ENCODE measurements at places on chromosomes 12 and 14.

DNA sequence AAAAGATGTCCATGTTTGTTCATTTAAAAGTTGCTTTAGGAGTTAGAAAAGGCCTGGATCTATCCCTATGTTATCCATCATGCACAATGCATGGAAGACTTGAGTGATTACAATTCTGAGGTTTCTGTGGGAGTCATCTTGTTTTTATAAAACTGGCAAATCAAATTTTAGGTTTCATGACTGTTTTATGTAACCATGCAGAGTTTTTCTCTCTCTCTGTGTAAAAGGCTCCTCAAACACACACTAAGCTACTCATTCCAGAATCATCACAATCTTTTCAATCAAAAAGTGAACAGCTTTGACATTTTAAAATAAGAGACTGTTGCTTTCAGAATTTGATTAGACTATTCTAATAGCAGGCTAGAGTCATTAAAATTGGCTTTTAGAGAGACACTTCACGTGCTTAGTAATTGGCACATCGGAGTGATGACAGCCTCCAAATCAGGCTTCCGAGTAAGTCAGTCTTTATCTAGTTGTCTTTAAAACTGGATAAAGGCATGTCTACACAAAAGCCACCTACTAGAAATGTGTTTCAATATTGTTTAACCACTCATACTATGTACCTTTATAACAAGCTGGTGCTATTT is 31.9 kb downstream of the PRICKLE1 start:
- no peak overlapping the region for H3K27ac ChIP-seq
- no peak overlapping the region for H3K4me3 ChIP-seq
- H3K4me1 ChIP-seq, result no peaks in the 10 kb centered on the region
- no peaks in the 10 kb centered on the region for H3K36me3 ChIP-seq
- H3K27me3 ChIP-seq, result no peaks in the 10 kb centered on the region
- no peak for DNase-seq

DNA sequence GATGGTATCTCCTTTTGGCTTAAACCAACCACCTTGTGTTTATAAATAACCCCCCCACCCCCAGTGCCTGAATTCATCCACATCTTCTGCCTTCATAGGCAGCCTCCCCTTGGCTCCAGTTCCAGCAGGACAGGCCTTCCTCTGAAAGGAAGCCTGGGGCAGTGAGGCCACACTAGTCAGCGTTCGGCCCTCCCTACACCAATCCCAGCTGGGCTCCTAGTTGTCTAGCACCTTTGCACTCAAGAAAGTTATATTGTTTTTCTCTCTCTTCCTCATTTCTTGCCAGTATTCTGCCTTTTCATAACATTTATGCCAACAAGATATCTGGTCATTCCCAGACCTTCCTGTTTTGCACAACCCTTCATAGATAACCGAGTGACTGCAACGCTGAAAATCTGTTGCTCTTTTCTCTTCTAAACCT is 73.1 kb upstream of the ACTN1 start:
- no peak for DNase-seq
- H3K36me3 ChIP-seq, result peaks cover 34% of the 10 kb centered on the region
- peak overlapping the region; percentile 5 for H3K27ac ChIP-seq
- no peaks in the 10 kb centered on the region for H3K27me3 ChIP-seq

DNA sequence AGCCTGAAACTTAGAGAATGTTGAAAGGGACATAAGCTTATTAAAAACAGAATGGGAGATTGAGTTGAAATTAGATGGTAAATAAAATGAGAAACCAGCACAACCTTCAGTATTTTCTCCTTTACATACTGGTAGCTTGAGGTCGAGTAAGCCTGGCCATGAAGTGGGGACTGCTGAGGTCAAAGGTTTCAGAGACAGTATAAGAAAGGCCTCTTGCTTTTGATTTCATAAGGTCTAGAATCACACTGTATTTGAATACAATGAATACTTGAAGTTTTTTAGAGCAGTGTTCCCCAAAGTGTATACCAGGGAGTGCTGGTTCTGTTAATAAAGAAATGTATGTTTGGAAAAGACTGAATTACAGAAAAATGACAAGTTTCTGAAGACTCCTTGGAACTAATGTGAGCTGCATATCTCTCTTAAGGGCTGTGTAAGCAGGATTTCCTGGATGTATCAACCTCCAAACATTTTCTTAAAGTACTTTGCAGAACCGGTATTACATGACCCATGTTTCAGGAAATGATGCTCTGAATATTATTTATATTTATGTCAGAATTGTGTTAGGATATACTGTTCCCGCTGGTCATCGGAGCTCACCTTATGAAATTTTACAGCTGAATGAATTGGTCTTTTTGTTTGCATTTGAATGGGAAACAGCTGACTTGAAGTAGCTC is 85.0 kb downstream of the AKAP6 start:
- H3K27me3 ChIP-seq, result no peaks in the 10 kb centered on the region
- no peaks in the 10 kb centered on the region for H3K36me3 ChIP-seq
- no peak overlapping the region for H3K27ac ChIP-seq
- H3K4me1 ChIP-seq, result peaks cover 4% of the 10 kb centered on the region

DNA sequence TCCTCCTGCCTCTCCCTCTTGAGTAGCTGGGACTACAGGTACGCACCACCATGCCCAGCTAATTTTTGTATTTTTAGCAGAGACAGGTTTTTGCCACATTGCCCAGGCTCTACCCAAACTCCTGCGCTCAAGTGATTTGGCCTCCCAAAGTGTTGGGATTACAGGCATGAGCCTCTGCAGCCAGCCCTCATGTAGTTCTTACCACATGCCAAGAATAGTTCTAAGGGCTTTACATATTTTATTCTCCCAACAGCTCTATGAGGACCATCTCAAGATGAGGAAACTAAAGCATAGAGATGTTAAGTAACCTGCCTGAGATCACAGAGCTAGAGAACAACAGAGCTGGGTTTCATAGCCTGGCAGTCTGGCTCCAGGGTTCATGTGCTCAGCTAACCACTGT is 37.9 kb upstream of the ALDH2 start:
- peaks cover 1% of the 10 kb centered on the region for H3K27me3 ChIP-seq
- H3K4me1 ChIP-seq, result no peaks in the 10 kb centered on the region
- H3K36me3 ChIP-seq, result peaks cover 7% of the 10 kb centered on the region
- DNase-seq, result no peak
- no peak overlapping the region for H3K4me3 ChIP-seq
- no peak overlapping the region for H3K27ac ChIP-seq

DNA sequence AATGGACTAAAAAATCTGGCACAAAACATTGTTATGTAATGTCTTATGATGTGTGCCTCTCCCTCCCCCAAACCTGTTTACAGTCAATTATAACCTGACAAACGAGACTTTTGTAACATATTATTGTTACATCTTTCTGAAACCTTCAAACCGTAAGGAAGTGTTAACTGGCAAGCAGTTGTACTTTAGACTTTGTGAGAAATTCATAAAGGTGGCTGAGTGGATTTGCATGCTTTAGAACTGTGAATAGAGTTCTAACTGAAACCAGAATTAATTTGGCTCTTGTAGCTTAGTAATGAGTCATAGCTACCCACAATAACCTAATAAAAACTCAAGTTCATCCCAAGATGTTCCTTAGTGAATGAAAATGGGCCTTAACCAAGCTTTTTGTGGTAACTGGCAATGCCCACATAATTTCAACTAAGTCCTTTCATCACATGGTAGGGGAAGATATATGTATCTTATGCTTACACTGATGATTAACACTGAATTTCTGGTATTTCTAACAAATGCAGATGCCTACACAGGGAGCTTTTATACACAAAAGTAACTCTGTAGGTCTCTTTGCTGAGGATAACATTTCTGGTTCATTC is 29.7 kb downstream of the RAD9B start:
- no peak overlapping the region for H3K27ac ChIP-seq
- DNase-seq, result no peak
- H3K4me3 ChIP-seq, result no peak overlapping the region

- H3K27ac ChIP-seq, result no peak overlapping the region
- H3K4me3 ChIP-seq, result no peak overlapping the region
- H3K27me3 ChIP-seq, result peaks cover 4% of the 10 kb centered on the region
- no peaks in the 10 kb centered on the region for H3K36me3 ChIP-seq
- no peaks in the 10 kb centered on the region for H3K4me1 ChIP-seq
- DNase-seq, result no peak
Observed at GRCh38 chr12:131057722-131058515, 104.2 kb downstream of the ADGRD1 start.

GRCh38 chr12:115201966-115202365 is 518.0 kb upstream of the TBX3 start:
- H3K36me3 ChIP-seq, result no peaks in the 10 kb centered on the region
- H3K4me1 ChIP-seq, result peaks cover 13% of the 10 kb centered on the region
- H3K4me3 ChIP-seq, result no peak overlapping the region
- H3K27me3 ChIP-seq, result peaks cover 4% of the 10 kb centered on the region
- H3K27ac ChIP-seq, result no peak overlapping the region
- DNase-seq, result no peak

- H3K27ac ChIP-seq, result no peak overlapping the region
- peaks cover 32% of the 10 kb centered on the region for H3K36me3 ChIP-seq
- DNase-seq, result no peak
- H3K4me1 ChIP-seq, result peaks cover 13% of the 10 kb centered on the region
Observed at GRCh38 chr14:63257299-63257698, 53.1 kb downstream of the RHOJ start.

DNA sequence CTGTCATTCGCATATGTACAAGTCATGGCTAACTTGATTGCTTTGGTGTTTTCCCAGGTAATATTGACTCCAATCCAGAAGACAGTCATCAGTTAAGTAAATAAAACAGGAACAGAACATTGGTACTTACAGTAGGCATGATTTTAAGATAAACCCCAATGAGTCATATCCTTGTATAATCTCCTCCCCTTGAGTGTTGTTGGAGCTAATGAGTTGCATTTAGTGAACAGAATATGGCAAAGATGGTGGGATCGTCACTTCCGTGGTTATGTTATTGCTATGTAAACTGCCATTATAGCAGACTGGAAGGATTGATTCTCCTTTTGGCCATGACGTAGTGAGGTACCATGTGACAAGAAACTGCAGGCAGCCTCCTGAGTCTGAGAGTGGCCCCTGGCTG is 102.2 kb downstream of the TMX1 start:
- H3K4me1 ChIP-seq, result no peaks in the 10 kb centered on the region
- no peak for DNase-seq
- H3K36me3 ChIP-seq, result peaks cover 4% of the 10 kb centered on the region
- no peak overlapping the region for H3K4me3 ChIP-seq
- no peaks in the 10 kb centered on the region for H3K27me3 ChIP-seq

GRCh38 chr12:24752763-24753462 is 196.0 kb downstream of the BCAT1 start:
- no peaks in the 10 kb centered on the region for H3K36me3 ChIP-seq
- no peak overlapping the region for H3K27ac ChIP-seq
- H3K4me3 ChIP-seq, result no peak overlapping the region
- peaks cover 5% of the 10 kb centered on the region for H3K4me1 ChIP-seq
- H3K27me3 ChIP-seq, result no peaks in the 10 kb centered on the region
- no peak for DNase-seq

GRCh38 chr14:45526715-45527549 is 273.9 kb upstream of the MIS18BP1 start:
- no peak overlapping the region for H3K4me3 ChIP-seq
- peaks cover 4% of the 10 kb centered on the region for H3K27me3 ChIP-seq
- no peaks in the 10 kb centered on the region for H3K36me3 ChIP-seq
- H3K4me1 ChIP-seq, result peaks cover 2% of the 10 kb centered on the region
- DNase-seq, result peak; percentile 64

GRCh38 chr14:56885825-56886224 is 75.5 kb upstream of the OTX2 start:
- no peak for DNase-seq
- H3K27me3 ChIP-seq, result peaks cover 1% of the 10 kb centered on the region

GRCh38 chr14:97056086-97056485 is 258.9 kb downstream of the VRK1 start:
- no peaks in the 10 kb centered on the region for H3K4me1 ChIP-seq
- H3K36me3 ChIP-seq, result no peaks in the 10 kb centered on the region
- DNase-seq, result no peak
- no peak overlapping the region for H3K27ac ChIP-seq
- peaks cover 4% of the 10 kb centered on the region for H3K27me3 ChIP-seq

DNA sequence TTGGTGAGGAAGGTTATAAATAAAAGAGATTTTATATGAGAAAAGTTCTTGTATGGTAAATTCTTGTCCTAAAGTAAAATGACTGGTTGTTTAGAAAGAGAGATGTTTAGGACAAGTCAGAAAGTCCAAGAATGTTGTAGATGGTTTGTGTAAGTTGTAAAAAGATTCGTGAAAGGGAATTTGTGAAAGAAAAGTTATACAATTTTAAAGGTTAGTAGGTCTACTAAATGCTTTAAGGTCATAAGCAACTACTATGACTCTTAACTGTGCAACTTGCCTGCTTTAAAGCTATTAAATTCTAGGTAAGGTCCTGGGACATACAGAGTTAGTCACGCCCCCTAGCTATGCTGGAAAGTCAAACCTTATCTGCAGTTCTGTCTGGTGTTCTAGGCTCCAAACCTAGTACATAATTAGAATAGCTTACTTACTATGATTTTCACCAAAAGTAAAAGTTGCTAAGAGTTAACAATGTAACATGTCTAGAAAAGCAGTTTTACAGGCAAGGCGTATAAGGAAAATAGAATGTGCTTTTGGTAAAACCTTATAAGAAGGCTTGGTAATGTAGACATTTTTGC is 11.2 kb upstream of the DHRS2 start:
- H3K36me3 ChIP-seq, result peaks cover 3% of the 10 kb centered on the region
- H3K27ac ChIP-seq, result no peak overlapping the region
- DNase-seq, result no peak
- peaks cover 1% of the 10 kb centered on the region for H3K27me3 ChIP-seq
- no peaks in the 10 kb centered on the region for H3K4me1 ChIP-seq
- H3K4me3 ChIP-seq, result no peak overlapping the region

- peaks cover 9% of the 10 kb centered on the region for H3K36me3 ChIP-seq
- peaks cover 7% of the 10 kb centered on the region for H3K27me3 ChIP-seq
- H3K4me3 ChIP-seq, result no peak overlapping the region
- peak overlapping the region; percentile 20 for H3K27ac ChIP-seq
Observed at GRCh38 chr12:19533567-19533966, 94.3 kb downstream of the AEBP2 start.

GRCh38 chr14:36096090-36096489 is 80.4 kb downstream of the PTCSC3 start:
- H3K4me3 ChIP-seq, result no peak overlapping the region
- H3K4me1 ChIP-seq, result no peaks in the 10 kb centered on the region
- no peaks in the 10 kb centered on the region for H3K36me3 ChIP-seq
- no peak for DNase-seq
- H3K27me3 ChIP-seq, result no peaks in the 10 kb centered on the region
- H3K27ac ChIP-seq, result no peak overlapping the region

- H3K36me3 ChIP-seq, result no peaks in the 10 kb centered on the region
- H3K4me3 ChIP-seq, result no peak overlapping the region
- DNase-seq, result no peak
- no peak overlapping the region for H3K27ac ChIP-seq
Observed at GRCh38 chr12:87529413-87529812, 499.8 kb downstream of the C12orf50 start.

GRCh38 chr12:104122298-104122697 is 15.7 kb downstream of the NFYB start:
- H3K4me1 ChIP-seq, result no peaks in the 10 kb centered on the region
- no peak overlapping the region for H3K27ac ChIP-seq
- DNase-seq, result no peak
- no peak overlapping the region for H3K4me3 ChIP-seq
- H3K27me3 ChIP-seq, result no peaks in the 10 kb centered on the region
- H3K36me3 ChIP-seq, result peaks cover 7% of the 10 kb centered on the region

- H3K4me3 ChIP-seq, result peak within 1 kb of the TSS; percentile 14
- H3K4me1 ChIP-seq, result peaks cover 53% of the 10 kb centered on the region
- peak within 1 kb of the TSS; percentile 100 for H3K27ac ChIP-seq
- peaks cover 8% of the 10 kb centered on the region for H3K36me3 ChIP-seq
- DNase-seq, result no peak
- peaks cover 8% of the 10 kb centered on the region for H3K27me3 ChIP-seq
Observed at GRCh38 chr14:20802341-20803084, at the start of gene RNASE1. TSS of gene RNASE1 (minus strand) at chr14:20802844. CDS start at chr14:20802068, 776 bp downstream.
